Uterus (tissue), 4 donors: ENCODE measurements at places on chromosomes 6 and 20. TPM values are rescaled to one million over a fixed set of nuclear protein-coding genes. Genes with fewer than 3 reads are reported as not detected.
A peak's percentile ranks its signal among the peaks of the same experiment; 100 is the strongest.

DOK5 gene
- not detected for total RNA-seq

CDH4 gene
- not detected for total RNA-seq

C6orf141 gene
- total RNA-seq = 0.88 TPM

MMP24 gene
- 2.6 TPM for total RNA-seq

- no peak for DNase-seq
- no peak overlapping the region for H3K4me3 ChIP-seq
- no peaks in the 10 kb centered on the region for H3K36me3 ChIP-seq
Measured at GRCh38 chr6:108163267-108163643, 2.6 kb upstream of the NR2E1 start.

ENPP5 gene
- total RNA-seq = 8.1 TPM

DNA sequence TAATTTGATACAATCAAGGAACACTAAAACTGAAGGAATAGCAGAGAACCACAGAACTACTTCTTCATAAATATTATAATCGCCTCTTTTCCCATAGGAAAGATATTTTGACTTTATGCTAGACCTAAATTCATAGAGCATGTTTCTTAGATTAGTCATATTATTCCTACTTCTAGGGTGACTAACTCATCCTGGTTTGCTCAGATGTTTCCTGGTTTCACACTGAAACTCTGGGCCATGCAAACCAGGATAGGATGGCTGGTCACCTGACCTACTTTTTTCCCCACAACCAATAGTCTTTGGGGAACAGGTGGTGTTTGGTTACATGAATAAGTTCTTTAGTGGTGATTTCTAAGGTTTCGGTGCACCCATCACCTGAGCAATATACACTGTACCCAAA lies 42.8 kb downstream of the MMS22L start:
- no peaks in the 10 kb centered on the region for H3K4me1 ChIP-seq
- H3K27ac ChIP-seq = no peak overlapping the region
- no peak overlapping the region for H3K4me3 ChIP-seq
- no peaks in the 10 kb centered on the region for H3K27me3 ChIP-seq

- no peaks in the 10 kb centered on the region for H3K4me1 ChIP-seq
- no peak for DNase-seq
- no peaks in the 10 kb centered on the region for H3K27me3 ChIP-seq
- H3K27ac ChIP-seq = no peak overlapping the region
- H3K36me3 ChIP-seq = no peaks in the 10 kb centered on the region
Measured at GRCh38 chr6:90885611-90886056, 298.8 kb upstream of the MAP3K7 start.

- no peaks in the 10 kb centered on the region for H3K27me3 ChIP-seq
- H3K4me1 ChIP-seq = no peaks in the 10 kb centered on the region
- H3K4me3 ChIP-seq = no peak overlapping the region
- DNase-seq = no peak
- no peak overlapping the region for H3K27ac ChIP-seq
Measured at GRCh38 chr20:32562495-32562911, 22.6 kb downstream of the NOL4L start.

DNA sequence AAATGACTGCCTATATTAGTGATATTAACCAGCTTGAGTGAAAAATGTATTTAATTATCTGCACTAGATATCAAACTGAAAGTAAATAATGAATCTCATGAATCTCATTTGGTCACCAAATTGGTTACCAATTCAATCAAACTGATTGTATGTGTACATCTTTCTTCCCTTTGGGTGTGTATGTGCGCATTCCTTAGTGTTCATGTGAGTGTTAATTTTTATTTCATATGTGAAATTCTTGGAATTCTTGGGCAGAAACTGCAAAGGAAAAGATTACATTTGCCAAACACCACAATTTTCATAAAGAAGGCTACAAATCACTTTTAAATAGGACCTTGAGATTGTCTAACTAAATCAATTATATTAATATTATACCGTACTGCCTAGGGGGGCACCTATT lies 648.4 kb upstream of the MARCKS start:
- H3K4me3 ChIP-seq = no peak overlapping the region
- no peaks in the 10 kb centered on the region for H3K36me3 ChIP-seq
- H3K27me3 ChIP-seq = no peaks in the 10 kb centered on the region
- H3K4me1 ChIP-seq = no peaks in the 10 kb centered on the region
- no peak for DNase-seq
- H3K27ac ChIP-seq = no peak overlapping the region

DNA sequence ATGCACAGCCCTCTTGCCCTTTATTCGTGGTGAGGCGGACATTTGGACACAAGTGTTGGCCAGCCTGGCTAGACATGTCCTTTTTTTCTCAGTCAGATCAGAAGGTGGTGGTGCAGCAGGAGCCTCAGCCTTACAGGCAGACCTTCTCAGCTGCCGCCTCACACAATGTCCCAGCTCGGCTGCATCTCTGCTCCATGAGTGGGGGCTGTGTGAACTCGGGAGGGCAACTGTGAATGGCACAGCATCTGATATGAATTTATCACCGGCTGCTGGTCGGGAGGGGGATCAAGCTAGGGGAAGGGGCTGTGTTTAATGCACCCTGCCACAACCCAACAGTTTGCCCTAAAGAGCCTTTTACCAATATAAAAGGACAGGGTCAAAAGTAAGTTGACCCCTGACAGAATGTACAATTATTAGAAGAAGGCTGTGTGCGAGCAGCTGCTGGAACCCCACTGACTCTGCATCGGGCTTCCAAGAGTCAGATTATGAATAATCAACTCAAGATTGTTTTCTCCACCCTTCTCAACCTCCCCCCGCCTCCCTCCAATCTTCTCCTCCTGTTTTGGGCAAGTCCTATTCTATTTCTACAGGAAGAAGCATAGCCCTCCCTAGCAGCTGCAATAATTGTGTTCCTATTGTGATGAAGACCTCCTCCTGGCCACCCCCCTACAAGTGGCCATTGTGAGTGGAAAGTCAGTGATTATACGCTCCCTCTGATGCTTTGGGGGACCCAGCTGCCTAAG lies 245.2 kb downstream of the PKHD1 start:
- H3K4me1 ChIP-seq = no peaks in the 10 kb centered on the region
- no peaks in the 10 kb centered on the region for H3K36me3 ChIP-seq
- H3K27ac ChIP-seq = no peak overlapping the region
- no peak for DNase-seq
- no peaks in the 10 kb centered on the region for H3K27me3 ChIP-seq

MAPK13 gene
- total RNA-seq = 0.26 TPM

GRCh38 chr6:139277587-139277986 lies 14.2 kb downstream of the TXLNB start:
- no peak overlapping the region for H3K4me3 ChIP-seq
- peak overlapping the region; percentile 48 for H3K27ac ChIP-seq
- no peaks in the 10 kb centered on the region for H3K4me1 ChIP-seq
- no peaks in the 10 kb centered on the region for H3K27me3 ChIP-seq

RPP40 gene
- total RNA-seq = 16.2 TPM

NKAIN4 gene
- not detected for total RNA-seq

MCHR2 gene
- not detected for total RNA-seq

GRCh38 chr6:170445487-170445886 lies 107.6 kb downstream of the PSMB1 start:
- H3K27ac ChIP-seq = no peak overlapping the region
- no peaks in the 10 kb centered on the region for H3K27me3 ChIP-seq
- no peak overlapping the region for H3K4me3 ChIP-seq
- no peaks in the 10 kb centered on the region for H3K36me3 ChIP-seq

- no peaks in the 10 kb centered on the region for H3K4me1 ChIP-seq
- no peak for DNase-seq
- H3K36me3 ChIP-seq = no peaks in the 10 kb centered on the region
- no peaks in the 10 kb centered on the region for H3K27me3 ChIP-seq
- H3K4me3 ChIP-seq = no peak overlapping the region
Measured at GRCh38 chr20:4491643-4492042, 230.1 kb upstream of the PRND start.

LIME1 gene
- total RNA-seq = 8.2 TPM

- H3K27ac ChIP-seq = no peak overlapping the region
- no peaks in the 10 kb centered on the region for H3K27me3 ChIP-seq
- DNase-seq = no peak
- no peak overlapping the region for H3K4me3 ChIP-seq
- H3K36me3 ChIP-seq = no peaks in the 10 kb centered on the region
Measured at GRCh38 chr6:113147544-113147943, 709.6 kb upstream of the MARCKS start.

GRCh38 chr6:47034926-47035325 lies 7.2 kb downstream of the ADGRF1 start:
- H3K27me3 ChIP-seq = no peaks in the 10 kb centered on the region
- peak; percentile 46 for DNase-seq
- no peaks in the 10 kb centered on the region for H3K36me3 ChIP-seq
- H3K4me1 ChIP-seq = no peaks in the 10 kb centered on the region
- no peak overlapping the region for H3K4me3 ChIP-seq

DNA sequence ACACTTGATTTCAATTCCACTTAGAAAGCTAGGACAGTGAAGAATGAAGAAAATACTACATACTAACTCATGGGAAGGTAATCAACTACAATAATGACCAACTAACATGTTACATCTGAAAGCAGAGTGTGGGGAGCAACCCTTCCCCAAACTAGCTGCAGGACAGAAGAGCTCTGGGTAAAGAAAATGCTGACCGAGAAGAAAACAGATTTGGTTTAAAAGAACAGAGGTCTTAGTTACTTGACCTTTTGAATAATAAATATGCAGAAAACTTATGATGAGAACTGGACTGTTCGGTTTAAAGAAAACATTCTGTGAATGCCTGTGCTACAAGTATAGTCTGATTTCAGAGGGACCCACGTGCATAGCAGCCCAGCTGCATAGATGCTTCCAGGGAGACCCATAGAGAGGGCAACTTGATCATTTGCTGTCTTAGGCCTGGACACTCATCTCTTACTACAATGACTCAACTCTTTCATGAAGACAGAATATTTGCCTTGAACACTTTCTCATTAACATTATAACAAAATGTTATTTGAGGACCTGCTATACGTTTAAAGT lies 53.5 kb downstream of the RALGAPA2 start:
- no peaks in the 10 kb centered on the region for H3K27me3 ChIP-seq
- no peak overlapping the region for H3K4me3 ChIP-seq
- no peak overlapping the region for H3K27ac ChIP-seq

LGSN gene
- not detected for total RNA-seq

RFX6 gene
- not detected for total RNA-seq

- no peak for DNase-seq
- H3K4me1 ChIP-seq = no peaks in the 10 kb centered on the region
- no peak overlapping the region for H3K4me3 ChIP-seq
- H3K36me3 ChIP-seq = no peaks in the 10 kb centered on the region
- no peaks in the 10 kb centered on the region for H3K27me3 ChIP-seq
Measured at GRCh38 chr20:4788314-4788713, 66.6 kb downstream of the PRND start.

- H3K27me3 ChIP-seq = no peaks in the 10 kb centered on the region
- no peak overlapping the region for H3K27ac ChIP-seq
- no peaks in the 10 kb centered on the region for H3K4me1 ChIP-seq
- no peak overlapping the region for H3K4me3 ChIP-seq
- H3K36me3 ChIP-seq = no peaks in the 10 kb centered on the region
Measured at GRCh38 chr6:169960886-169961611, 209.6 kb downstream of the ERMARD start.
